ENCODE measurements at places on chromosomes 4 and X.

GRCh38 chrX:1918780-1919179 lies 303.9 kb downstream of the ASMT start:
- no peak for DNase-seq

DNA sequence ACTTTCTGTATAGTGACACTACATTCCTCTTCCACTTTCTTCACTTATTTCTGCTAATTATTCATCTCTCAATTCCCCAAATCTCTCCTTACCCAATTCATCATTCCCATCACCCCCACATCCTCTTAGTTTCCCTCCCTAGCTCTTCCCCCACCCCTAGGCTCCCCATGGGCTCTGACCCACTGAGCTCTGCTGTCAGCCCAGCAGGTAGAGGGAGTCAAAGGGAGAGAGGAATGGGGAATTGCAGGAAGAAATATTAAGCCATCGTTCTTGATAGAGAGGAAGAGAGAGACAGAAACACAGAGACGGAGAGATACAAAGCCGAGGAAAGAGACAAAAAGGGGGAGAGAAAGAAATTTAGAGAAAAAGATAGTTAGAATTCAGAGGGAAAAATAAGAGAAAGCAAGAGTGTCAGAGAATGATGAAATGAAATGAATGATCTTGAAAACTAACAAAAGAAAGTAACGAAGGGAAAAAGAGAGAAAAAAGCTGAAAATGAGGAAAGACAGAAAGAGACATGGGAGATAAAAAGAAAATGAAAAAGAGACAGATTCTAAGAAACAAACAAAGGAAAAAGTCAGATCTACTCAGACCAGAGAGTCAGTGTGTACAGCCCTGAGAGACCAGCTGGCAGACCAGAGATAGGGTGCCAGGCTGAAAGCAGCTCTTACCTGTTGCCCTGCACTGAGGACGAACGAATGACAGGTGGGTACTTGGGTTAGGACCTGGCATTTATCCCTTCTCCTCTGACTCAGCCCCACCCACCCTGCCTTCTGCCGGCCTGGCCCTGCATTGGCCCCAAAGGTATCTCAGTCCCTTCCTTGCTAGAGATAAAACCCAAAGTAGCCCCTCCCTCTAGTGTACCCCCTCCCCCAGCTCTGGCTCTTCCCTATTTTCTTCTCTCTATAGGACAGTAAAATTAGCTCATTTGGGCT lies at the start of gene ALAS2:
TSS of gene ALAS2 (minus strand) at position 707 of the 935 bp plus-strand sequence. CDS start 4,977 bp downstream, outside the sequence.
- DNase-seq, result peak; percentile 68

- no peak for DNase-seq
Measured at GRCh38 chr4:3070709-3071500, 3.4 kb downstream of the HTT-AS start.

DNA sequence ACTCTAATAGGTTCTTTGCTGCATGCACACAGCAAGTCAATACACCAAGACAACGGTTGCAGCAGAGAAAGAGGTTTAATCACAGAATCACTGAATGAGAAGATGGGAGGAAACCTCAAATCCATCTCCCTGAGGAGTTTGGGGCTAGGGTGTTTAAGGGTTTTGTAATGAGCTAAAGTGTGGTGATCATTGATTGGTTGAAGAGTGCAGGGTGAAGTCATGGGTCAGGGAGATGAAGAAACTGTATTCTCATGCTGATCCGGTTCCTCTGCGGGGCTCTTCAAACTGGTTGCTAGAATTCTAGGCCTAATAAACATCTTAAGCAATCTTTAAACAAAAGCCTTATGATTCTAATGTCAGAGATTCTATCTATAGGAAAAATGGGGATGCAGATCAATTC lies 432.5 kb upstream of the FAM47C start:
- no peak for DNase-seq

- peak; percentile 77 for DNase-seq
Measured at GRCh38 chrX:82125103-82125502, 923.2 kb downstream of the SH3BGRL start.

DNA sequence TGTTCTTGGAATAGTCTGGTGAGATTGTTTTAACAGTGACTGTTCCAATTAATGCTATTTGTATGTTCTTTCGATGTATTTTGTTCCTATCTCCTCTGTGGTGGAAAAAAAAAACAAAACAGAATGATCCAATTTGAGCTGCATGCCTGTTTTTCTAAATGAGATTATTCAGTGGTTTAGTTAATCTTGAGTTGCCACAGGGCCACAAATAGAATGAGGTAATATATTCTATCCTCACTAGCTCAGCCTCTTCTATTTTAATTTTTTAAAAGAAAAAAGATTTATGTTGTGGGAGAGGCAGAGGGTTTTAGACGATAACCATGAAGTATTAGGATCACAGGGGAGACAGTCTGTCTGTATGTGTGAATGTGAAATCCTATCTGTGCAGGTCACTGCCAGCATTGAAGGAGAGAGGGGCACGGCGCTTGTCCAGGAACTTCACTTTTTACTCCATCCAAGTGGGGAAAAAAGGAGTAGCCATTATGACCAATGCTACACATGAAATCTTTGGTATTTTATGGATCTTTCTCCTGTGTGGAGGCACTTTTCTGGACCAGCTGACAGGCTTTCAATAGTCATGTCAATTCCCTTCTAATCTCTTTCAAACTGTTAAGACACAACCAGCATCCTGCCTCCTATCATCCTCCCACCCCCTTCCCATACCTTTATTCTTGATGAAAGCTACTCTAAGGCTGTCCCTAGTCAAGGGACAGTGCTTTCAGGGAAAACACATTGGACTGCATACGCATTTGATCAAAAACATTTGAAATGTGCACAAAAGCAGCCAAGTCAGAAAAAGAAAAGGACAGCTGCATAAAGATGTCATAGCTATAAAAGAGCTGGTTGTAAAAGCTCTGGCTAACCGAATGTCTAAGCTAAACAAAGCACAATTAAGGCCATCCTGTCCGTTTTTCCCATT lies 1063.8 kb upstream of the INTU start:
- DNase-seq, result peak; percentile 84

- DNase-seq, result peak; percentile 72
Measured at GRCh38 chrX:79412972-79413371, 45.8 kb upstream of the ITM2A start.

DNA sequence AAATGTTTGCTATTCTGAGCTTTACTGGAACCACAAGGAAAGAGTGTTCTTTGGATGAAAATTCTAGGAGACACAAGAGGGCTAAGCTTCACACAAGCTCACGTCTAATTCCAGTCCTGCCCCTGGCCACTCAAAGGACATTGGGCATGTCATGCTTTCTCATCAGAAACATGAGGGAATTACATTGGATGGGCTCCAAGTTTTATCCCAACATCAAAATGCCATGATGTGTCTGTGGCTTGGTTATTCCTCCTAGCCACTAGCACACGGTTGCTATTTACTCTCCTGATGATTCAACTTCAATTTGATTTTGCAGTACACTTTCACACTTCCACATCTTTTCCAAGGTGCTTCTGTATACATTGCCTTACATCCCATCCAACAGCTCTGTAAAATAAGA lies 149.6 kb upstream of the FAM9B start:
- DNase-seq, result no peak

DNA sequence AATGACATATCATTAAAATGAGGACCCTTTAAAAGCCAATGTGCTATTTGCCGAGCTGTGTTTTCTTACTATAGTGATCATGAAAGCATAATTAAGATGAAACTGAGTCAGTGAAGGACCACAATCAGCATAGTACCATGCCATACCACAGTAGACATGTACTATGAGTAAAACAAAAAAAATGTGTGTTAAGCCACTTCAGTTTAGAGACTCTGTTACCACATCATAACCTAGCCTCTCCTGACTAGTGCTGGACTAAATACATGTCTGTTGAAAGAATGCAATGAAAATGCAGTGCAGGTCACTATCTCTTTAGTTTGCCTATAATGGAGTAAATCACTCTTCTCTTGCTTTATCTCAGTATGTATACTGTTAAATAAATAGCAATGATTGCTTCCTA lies 12.3 kb upstream of the DDX53 start:
- no peak for DNase-seq

- no peak for DNase-seq
Measured at GRCh38 chr4:122914938-122915337, 7.5 kb downstream of the NUDT6 start.

DNA sequence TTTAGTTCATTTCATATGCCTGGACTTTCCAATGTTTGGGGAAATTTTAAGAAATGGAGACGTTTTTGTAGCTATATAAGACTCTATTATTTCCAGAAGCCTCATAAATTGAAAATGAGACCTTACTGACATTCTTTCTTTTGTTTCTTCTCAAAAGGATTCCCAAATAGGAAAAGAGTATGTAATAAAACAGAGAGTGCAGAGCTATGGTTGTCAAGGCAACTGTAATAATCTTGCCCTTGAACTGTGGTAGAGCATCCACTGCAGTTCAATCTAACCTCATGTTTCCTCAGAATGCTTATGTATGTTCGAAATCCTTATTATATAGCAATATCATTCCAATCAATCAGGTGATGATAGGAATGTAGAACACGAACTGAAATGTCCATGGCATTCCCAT lies 54.1 kb downstream of the AMELX start:
- no peak for DNase-seq

GRCh38 chr4:136751556-136751955 lies 780.7 kb downstream of the PCDH18 start:
- DNase-seq, result no peak

DNA sequence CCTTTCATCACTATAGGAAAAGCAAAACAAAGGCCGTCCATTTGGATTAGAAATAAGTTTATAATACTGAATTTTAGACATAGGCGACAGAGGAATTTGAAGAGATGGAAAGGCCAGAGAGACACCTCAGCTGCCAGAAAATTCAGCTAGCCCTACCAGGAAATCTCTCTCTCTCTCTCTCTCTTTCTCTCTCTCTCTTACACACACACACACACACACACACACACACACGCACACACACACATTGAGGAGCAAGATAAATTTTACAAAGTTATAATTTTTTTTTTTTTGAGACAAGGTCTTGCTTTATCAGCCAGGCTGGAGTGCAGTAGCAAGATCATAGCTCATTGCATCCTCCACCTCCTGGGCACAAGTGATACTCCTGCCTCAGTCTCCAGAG lies 1.4 kb downstream of the XK start:
- peak; percentile 45 for DNase-seq

- DNase-seq, result no peak
Measured at GRCh38 chr4:38943343-38943742, 75.7 kb downstream of the FAM114A1 start.

GRCh38 chr4:52164116-52164515 lies 113.0 kb downstream of the SPATA18 start:
- DNase-seq, result no peak

- no peak for DNase-seq
Measured at GRCh38 chr4:2660596-2661211, 95.4 kb downstream of the TNIP2 start.

- DNase-seq, result no peak
Measured at GRCh38 chr4:46123913-46124755, at the start of gene GABRG1. GABRG1 (minus strand) TSS chr4:46124054; CDS start chr4:46123913, 141 bp downstream.

- peak; percentile 26 for DNase-seq
Measured at GRCh38 chrX:78979789-78980464, 34.7 kb downstream of the P2RY10 start.

GRCh38 chr4:153706519-153706918 lies 22.4 kb downstream of the TLR2 start:
- DNase-seq, result no peak

- DNase-seq, result no peak
Measured at GRCh38 chrX:20965270-20966044, 408.8 kb upstream of the CNKSR2 start.

- no peak for DNase-seq
Measured at GRCh38 chrX:12411831-12412230, 273.6 kb downstream of the FRMPD4 start.

DNA sequence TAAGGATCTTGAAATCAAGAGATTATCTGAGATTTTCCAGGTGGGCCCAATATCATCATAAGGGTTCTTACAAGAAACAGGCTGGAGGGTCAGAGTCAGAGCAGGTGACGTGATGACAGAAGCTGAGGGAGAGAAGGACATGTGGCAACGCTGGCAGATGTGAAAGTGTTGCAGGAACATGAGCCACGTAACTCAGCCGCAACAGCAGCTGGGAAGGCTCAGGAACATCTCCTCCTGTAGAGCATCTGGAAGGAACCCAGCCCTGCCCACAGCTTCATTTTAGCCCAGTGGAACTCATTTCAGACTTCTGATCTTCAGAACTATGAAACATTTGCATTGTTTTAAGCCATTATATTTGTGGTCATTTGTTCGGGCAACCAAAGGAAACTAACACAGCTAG lies 156.3 kb upstream of the VEGFC start:
- no peak for DNase-seq

DNA sequence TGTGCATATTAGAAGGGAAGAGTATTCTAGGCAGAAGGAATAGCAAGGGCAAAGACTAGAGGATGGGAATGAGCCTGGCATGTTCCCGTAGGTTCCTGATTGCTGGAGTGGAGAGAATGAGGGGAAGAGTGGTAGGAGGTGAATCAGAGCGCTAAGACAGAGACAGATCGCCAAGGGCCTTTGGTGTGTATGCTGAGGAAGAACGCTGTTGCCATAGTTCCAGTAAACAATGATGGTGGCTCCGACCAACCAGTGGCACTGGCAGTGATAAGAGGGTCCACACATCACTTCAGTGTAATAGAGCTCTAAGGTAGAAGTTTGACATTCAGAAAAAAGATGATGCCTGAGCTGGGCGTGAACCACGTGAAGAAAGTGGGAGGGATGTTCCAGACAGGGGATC lies 966 bp downstream of the TBC1D25 start:
- DNase-seq, result no peak

GRCh38 chr4:109065006-109065405 lies 237.5 kb downstream of the COL25A1 start:
- DNase-seq, result no peak

DNA sequence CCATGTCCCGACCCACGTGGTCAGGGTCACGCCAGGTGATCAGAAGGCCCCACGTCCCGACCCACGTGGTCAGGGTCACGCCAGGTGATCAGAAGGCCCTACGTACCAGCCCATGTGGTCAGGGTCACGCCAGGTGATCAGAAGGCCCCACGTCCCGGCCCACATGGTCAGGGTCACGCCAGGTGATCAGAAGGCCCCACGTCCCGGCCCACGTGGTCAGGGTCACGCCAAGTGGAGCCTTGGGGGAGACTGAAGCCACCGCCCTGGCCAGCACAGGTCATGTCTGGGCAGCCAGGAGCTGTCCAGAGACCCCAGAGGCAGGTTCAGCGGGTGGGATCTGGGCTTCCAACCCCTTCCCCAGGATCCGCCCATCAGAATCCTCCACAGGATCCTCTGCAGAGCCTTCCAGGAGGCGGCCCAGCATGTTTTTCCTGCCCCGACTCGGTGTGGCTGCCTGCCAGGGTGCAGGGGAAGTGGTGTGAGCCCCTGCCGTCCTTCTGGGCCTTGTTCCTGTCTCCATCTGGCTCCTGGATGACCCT lies 58.4 kb downstream of the FAM53A start:
- no peak for DNase-seq

GRCh38 chr4:158750379-158750778 lies 18.4 kb upstream of the FNIP2 start:
- DNase-seq, result no peak

GRCh38 chr4:28225689-28226353 lies 1365.2 kb downstream of the STIM2 start:
- DNase-seq, result no peak

GRCh38 chrX:108737754-108738153 lies 1.4 kb upstream of the IRS4 start:
- no peak for DNase-seq

GRCh38 chr4:85514783-85515182 lies 39.8 kb downstream of the ARHGAP24 start:
- DNase-seq, result peak; percentile 72

GRCh38 chr4:186719925-186720694 lies 3.5 kb downstream of the FAT1 start:
- peak; percentile 77 for DNase-seq

- peak; percentile 41 for DNase-seq
Measured at GRCh38 chrX:151973851-151974335, 583 bp downstream of the GABRE start.

- DNase-seq, result no peak
Measured at GRCh38 chr4:184588893-184589292, 60.4 kb downstream of the CASP3 start.

Data from OCI-M1 (cell line).